ENCODE measurements at places on chromosomes 6 and 20.

DNA sequence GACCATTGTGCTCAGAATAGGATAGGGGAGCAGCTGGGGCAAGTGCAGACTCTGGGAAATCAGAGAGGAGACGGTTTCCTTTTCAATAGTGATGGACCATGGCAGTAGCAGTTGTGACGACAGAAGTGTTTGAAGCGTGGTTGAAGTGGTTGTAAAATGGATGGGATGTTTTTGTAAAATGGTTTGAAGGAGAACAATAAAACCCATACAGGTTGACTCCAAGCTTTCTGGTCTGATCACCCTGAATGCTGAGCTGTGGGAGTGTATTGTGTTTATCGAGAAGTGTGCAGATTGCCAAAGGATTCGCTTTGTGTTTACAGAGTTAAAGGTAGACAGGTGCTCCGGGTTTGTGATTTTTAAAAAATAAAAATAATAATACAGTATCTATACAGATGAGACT is 255.2 kb upstream of the SULF2 start:
- no peak for DNase-seq

GRCh38 chr20:35166242-35166830 is 5.5 kb upstream of the PROCR start:
- no peak for DNase-seq

GRCh38 chr20:61970357-61970756 is 95.3 kb downstream of the TAF4 start:
- DNase-seq = no peak

GRCh38 chr6:120584111-120584760 is 750.0 kb downstream of the TBC1D32 start:
- DNase-seq = no peak

GRCh38 chr20:63466250-63466825 is 6.1 kb downstream of the KCNQ2 start:
- no peak for DNase-seq

All from type B pancreatic cell (in vitro differentiated cells).